ENCODE measurements at places on chromosomes 4 and X. TPM values are rescaled to one million over a fixed set of nuclear protein-coding genes. Genes with fewer than 3 reads are reported as not detected.

DNA sequence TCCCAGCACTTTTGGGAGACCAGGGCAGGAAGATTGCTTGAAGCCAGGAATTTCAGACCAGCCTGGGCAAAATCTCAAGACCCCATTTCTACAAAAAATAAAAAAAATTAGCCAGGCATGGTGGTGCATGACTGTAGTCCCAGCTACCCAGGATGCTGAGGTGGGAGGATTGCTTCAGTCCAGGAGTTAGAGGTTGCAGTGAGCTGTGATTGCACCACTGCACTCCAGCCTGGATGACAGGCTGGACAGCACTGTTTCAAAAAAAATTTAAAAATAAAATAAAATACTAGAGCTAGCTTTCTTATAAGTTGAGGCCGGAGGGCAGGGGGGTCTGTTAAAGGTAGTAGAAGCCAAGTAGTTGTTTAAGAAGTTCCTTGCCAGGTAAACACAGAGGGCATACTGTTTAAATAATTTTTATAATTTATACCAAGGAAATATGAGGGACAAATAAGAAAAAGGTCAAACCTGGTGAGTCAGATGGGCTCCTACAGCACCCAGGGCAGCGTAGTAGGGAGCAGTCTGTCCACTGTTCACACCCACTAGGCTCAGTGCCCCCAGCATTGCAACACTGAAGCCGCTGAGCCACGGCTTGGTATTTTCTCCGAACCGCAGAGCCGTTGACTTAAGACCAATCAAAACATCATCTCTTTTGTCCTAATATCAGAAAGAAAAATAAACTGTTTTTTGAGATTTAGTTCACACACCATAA lies 17.3 kb downstream of the COQ2 start:
- DNase-seq: no peak

DNA sequence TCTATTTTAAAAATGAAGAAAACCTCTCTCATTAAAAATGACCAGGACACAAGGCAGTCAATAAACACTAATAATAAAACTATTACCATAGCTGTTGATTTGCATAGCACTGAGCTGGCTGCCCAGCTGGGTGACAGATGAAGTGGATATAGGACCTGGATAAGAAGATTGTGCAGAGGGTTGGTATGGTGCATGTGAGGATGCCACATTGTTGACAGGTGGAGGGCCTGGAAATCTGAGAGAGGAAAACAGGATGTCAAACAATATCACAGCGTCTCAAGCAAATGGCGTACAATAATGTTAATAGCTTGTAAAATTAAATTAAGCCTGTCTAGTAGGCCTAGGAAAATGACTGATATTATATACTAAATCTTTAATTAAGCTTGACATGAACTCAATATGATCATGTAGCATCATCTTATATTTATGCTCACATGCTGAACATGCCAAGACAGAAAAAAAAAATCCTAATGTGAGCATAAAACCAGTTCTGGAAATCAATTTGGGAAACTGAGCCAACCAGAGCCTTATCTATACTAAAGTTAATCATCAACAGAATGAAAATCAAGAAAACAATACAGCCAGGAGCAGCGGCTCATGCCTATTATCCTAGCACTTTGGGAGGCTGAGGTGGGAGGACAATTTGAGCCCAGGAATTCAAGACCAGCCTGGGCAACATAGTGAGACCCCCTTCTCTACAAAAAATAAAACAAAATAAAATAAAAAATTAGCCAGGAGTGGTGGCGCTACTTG lies 18.6 kb downstream of the SEC24D start:
- DNase-seq: no peak

The TMEM255A gene
- polyA plus RNA-seq: 0.27 TPM

The SRPX2 gene
- 13.4 TPM for polyA plus RNA-seq

GRCh38 chr4:125010796-125011503 lies 298.4 kb upstream of the ANKRD50 start:
- DNase-seq: no peak

All from renal cortex interstitium (tissue), 15 donors.